Activated CD8-positive, alpha-beta memory T cell treated with anti-CD3 and anti-CD28 coated beads for 48 hours (primary cell): ENCODE measurements at places on chromosomes 1 and 21.

DNA sequence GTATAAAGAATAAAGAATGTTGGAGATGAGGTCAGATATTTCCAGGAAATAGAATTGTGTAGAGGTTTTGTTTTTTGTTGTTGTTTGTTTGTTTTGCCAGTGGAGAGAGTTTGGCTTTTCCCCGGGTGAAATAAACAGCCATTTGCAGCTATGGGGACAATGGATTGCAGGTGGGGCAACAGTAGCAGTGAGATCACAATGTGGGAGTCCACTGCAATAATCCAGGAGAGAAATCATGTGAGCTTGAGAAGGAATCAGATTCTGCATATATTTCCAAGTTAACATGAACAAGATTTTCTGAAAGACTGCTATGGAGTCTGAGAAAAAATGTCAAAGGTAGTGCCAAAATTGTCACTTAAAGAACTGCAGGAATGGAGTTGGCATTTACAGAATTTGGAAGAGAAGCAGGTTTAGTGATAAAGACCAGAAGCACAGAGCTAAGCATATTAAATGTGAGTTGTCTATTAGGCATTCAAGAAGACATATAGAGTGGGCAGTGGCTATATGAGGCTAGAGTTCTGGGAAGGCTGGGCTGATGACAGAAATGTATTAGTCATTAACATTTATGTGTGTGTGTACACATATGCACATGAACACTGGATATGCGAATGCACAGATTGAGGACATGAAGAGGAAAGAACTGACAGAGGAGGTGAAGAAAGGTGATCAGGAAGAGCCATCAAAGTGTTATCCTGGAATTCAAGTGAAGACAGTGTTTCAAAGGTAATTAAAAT is 729.6 kb upstream of the PTBP2 start:
- DNase-seq: no peak

GRCh38 chr1:25051906-25052305 is 121.8 kb upstream of the RUNX3 start:
- DNase-seq: no peak

DNA sequence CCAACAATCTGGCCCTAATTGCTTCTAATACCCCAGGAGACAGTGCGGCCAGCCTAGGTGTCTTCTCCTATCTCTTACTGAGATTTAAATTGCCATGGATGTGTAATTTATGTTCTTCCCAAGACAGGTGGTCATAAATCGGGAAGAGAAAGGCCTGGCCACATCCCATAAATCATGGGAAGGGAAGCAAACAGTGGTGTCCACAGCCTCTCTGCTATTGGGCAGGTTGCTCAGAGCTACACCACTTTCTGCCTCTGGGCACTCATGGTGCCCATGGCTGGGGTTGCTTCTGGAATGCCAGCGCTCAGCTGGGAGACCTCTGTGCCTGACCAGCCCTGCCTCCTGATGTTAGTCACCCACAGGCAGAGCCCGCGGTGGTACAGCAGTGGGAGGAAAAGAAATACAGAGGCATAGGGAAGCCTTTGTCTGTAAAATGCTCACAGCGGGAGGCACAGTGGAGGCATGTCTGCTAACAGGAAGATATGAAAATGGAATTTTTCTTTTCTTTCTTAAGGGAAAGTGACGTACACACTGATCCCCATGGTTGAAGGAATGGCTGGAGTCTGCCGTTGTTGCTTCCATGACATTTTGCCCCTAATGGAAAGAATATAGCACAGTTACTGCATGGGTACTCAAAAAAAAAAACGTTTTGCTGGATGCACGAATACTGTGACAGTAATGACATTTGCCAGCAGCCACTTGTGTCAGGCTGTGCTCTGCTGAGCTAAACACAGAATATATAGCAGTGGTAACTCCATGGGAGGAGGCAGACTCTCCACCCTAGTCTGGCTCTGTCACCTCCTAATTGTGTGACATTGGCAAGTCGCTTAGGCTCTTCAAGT is 21.9 kb downstream of the MTARC1 start:
- no peak for DNase-seq

DNA sequence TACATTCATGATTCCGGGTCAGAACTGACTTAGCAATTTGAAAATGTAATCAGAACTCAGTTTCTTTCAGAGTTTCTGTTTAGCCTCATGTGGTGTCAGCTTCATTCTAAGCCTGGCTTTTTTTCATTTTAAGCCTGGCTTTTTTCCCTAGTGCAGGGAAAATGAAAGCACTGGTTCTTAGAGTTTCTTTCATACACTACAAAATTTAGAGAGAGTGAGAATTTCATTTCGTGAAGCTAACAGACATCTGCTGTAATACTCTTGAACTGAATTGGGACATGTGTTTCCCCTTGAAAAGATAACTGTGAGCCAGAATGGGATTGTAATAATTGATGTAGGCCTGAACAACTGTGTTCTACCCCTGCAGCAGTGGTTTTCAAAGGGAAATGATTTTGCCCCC is 95.3 kb upstream of the KIAA0040 start:
- no peak for DNase-seq

GRCh38 chr1:113981962-113982931 is 3.0 kb downstream of the OLFML3 start:
- no peak for DNase-seq

- no peak for DNase-seq
Measured at GRCh38 chr1:234148816-234149215, 224.4 kb upstream of the COA6 start.

- DNase-seq: no peak
Measured at GRCh38 chr21:37028570-37028969, 22.1 kb downstream of the RIPPLY3 start.

GRCh38 chr1:99007366-99007765 is 2.7 kb upstream of the PLPPR5 start:
- no peak for DNase-seq

GRCh38 chr1:9592510-9593075 is 3.9 kb downstream of the TMEM201 start:
- no peak for DNase-seq

DNA sequence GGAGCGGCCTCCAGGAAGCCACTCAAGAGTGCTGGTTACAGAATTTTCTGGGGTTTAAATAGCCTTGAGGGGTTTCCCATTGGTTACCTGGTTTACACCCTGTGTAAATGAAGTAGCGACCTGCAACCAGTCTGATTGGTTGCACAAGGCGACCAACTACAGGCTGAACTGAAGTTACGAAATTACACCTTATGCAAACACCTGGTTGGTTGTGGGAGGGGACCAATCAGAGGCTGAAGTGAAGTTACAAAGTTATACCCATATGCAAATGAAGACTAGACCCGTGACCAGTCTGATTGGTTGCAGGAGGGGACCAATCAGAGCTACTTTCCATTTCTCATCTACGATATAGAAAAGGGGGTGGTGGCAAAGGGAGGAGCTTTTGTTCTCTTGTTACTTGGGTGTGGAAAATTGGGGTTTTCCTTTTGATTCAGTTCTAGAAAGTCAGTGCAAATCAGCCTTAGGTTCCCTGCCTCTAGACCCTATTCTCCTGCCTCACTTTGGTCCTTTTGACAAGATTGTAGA is 22.2 kb upstream of the C1orf174 start:
- no peak for DNase-seq

DNA sequence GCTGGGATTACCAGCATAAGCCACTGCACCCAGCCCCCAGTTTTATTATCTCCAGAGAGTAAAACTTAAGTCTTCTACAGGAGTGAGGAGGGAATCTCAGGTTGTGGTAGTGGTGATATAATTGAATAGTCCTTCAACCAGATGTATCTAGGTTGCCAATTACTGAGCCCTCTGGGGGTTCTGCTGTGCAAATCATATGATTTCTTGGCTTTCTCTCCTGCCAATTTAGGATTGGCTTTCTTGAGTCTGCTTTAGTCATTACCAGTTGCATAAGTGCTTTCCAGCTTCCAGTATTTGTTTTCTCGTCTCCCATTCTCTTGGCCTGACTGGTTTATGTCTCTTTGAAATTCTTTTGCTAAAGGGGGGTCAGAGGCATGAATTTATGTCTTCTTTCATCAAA is 11.1 kb downstream of the CPT2 start:
- DNase-seq: no peak

- no peak for DNase-seq
Measured at GRCh38 chr1:167250482-167250881, 29.8 kb downstream of the POU2F1 start.

- no peak for DNase-seq
Measured at GRCh38 chr21:15212206-15212605, 147.4 kb upstream of the NRIP1 start.
